Fibroblast of mammary gland (primary cell): ENCODE measurements at places on chromosomes 1 and 21.

DNA sequence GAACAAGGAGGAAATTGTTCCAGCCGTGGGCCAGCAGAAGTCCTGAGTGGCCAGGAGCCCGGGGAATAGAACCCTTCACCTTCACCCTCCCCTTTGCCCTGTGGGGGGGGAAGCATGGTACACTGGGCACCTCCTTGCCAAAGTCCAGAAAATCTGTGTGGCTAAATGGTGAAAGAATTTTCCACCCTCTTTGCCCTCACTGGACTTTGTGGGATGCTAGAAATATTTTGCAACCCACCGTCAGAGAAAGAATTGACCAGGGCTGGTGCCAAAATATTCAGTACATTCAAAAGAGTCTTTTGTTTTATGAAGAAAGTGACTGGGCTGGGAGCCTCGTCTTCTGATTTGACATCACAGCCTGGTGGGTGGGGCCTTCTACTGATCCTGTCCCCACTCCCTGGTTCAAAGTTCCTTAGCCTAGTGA is 14.6 kb downstream of the NFASC start:
- DNase-seq, result peak; percentile 31

GRCh38 chr1:77900687-77901293 is 12.4 kb downstream of the NEXN start:
- DNase-seq, result peak; percentile 76

DNA sequence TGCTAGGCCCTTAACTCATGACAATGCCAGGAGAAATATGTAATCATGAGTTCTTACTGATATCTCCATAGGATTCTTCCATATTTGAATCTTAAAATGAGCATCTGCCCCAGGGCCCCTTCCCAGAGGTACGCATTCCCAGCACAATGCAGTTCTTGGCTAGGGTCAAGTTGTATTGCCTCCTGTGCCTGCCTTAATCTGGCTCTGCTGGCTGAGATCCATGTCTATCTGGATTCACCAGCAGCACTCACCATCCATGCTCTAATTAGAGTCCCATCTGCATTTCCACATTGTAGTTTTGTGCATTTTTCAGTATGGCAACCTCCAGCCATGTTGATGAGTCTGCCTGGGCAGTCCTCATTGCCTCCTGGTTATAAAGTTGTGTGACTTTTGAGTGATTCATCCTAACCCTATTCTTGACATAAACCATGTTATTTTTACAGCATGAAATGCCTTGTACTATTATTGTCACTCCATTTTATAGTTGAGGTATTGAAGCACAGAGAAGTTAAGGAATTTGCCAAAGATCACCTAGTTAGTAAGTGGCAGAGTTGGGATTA is 55.9 kb downstream of the CAMSAP2 start:
- peak; percentile 46 for DNase-seq

- no peak for DNase-seq
Observed at GRCh38 chr1:169259816-169260215, 107.8 kb downstream of the NME7 start.

DNA sequence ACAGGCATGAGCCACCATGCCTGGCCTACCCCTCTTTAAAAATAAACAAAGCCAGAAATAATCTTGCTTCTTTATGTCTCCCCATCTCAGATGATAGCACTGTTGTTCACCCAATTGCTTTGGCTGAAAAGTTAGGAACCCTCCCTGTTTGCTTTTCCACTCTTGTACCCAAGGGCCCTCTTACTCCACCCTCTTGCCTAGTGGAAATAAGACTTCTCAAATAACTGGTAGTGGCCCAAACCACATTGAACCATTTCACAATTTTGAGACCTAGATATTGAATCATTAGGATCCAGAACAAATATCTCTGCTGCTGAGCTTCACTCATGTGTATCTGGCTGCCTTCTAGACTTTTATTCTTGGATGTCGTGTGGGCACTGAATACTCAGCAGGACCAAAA is 37.7 kb downstream of the RNF220 start:
- peak; percentile 74 for DNase-seq

- peak; percentile 100 for DNase-seq
Observed at GRCh38 chr1:68384321-68384813, 65.4 kb downstream of the RPE65 start.

- DNase-seq, result no peak
Observed at GRCh38 chr1:88768816-88769215, 84.7 kb downstream of the PKN2 start.

- DNase-seq, result no peak
Observed at GRCh38 chr1:233621923-233622322, 8.0 kb downstream of the KCNK1 start.

DNA sequence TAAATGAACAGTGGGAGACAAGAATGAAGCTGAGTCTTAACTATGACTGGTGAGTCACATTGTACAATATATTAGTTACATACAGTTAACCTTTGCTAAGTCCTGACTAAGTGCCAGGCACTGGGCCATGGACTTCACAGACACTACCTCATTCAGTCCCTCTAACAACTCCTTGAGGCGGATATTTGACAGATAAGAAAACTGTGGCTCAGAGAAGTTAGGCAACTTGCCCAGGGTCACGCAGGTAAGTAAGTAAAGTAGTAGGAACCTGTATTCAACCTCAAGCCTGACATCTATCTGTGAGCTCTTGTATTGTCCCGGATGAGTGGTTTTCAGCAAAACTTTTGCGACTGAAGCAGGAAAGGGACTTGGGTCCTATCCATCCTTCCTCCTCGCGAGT is 62.1 kb downstream of the GNG12 start:
- DNase-seq, result peak; percentile 89

GRCh38 chr1:26067432-26067911 is at the start of gene TRIM63:
Gene TRIM63 (minus strand): TSS chr1:26067630. CDS start chr1:26067494, 136 bp downstream.
- DNase-seq, result no peak
